ENCODE measurements at places on chromosomes 7 and 10.

GRCh38 chr7:100818825-100819224 lies 8.5 kb downstream of the EPHB4 start:
- no peak for DNase-seq

DNA sequence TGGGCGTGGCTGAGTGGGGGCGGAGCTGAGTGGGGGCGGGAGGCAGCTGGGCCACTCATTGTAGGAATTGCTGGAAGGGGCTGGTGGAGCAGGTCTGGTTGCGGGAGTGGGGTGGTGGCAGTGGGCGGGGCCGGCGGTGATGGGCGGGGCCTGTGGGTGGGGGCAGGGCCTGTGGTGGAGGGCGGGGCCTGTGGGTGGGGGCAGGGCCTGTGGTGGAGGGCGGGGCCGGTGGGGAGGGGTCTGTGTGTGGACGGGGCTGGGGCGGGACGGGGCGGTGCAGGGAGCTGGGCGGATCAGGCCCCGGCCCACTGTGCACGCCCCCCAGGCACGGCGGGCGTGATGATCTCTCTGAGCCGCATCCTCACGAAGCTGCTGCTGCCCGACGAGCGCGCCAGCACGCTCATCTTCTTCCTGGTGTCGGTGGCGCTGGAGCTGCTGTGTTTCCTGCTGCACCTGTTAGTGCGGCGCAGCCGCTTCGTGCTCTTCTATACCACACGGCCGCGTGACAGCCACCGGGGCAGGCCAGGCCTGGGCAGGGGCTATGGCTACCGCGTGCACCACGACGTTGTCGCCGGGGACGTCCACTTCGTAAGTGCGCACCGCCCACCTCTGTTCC lies 14.0 kb downstream of the SLC29A4 start:
- DNase-seq, result no peak

DNA sequence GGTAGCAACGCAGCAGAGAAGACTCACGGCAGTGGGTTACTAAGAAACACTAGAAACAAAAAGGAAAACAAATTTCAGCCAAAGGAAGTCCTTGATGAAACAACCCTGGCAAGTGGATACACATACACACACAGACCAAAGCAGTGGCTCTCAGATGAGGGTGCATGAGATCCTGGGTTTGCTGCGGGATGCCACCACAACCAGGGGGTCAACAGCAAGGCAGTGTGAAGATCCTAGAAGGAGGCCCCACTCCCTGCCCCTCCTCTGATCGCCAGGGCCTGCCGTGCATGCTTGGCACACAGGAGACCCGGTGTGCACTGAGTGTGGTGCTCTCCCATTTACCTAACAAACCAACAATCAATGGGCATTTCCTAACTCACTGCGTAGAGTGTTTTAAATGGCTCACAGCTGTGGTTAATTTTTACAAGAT lies 252.3 kb upstream of the KLF14 start:
- no peak for DNase-seq

DNA sequence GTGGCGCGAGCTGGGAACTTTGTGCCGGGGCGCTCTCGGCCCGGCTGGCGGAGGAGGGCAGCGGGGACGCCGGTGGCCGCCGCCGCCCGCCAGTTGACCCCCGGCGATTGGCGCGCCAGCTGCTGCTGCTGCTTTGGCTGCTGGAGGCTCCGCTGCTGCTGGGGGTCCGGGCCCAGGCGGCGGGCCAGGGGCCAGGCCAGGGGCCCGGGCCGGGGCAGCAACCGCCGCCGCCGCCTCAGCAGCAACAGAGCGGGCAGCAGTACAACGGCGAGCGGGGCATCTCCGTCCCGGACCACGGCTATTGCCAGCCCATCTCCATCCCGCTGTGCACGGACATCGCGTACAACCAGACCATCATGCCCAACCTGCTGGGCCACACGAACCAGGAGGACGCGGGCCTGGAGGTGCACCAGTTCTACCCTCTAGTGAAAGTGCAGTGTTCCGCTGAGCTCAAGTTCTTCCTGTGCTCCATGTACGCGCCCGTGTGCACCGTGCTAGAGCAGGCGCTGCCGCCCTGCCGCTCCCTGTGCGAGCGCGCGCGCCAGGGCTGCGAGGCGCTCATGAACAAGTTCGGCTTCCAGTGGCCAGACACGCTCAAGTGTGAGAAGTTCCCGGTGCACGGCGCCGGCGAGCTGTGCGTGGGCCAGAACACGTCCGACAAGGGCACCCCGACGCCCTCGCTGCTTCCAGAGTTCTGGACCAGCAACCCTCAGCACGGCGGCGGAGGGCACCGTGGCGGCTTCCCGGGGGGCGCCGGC lies 870 bp downstream of the FZD1 start:
- no peak for DNase-seq

GRCh38 chr10:58565271-58565670 lies 52.6 kb downstream of the BICC1 start:
- no peak for DNase-seq

DNA sequence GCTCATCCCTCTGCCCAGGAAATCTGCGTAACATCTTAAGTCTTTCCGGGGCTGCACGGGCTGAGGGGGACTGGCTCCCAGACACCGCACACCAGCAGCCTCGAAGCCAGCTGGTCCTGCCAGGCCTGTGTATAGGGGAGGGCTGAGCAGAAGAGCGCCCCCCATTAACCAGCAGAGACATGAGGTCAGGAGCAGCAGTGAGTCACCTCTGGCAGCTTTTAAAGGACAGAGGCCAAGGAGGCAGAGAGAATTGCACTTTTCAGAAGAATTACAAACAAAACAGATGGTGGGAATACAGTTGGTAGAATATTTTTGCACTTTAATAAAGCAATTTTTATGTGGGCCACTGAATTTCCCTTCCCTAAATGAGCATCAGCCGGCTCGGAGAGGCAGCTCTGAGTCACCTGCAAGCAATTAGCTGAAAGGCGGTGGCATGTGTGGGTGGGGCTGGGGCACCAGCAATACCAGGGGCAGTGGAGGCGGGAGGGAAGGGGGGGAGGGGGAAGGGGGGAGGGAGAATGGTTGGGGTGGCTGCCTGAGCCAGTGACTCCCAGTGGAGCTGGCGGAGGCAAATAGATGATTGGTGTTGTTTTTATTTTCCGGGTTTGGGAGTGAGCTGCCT lies 39.1 kb downstream of the GOLGA7B start:
- DNase-seq, result no peak

GRCh38 chr7:138519061-138519798 lies 59.2 kb downstream of the TRIM24 start:
- DNase-seq, result no peak

- peak; percentile 17 for DNase-seq
Observed at GRCh38 chr10:119693262-119693957, 32.4 kb upstream of the INPP5F start.

GRCh38 chr7:157150882-157151281 lies 12.2 kb downstream of the UBE3C start:
- no peak for DNase-seq

- peak; percentile 60 for DNase-seq
Observed at GRCh38 chr10:101441541-101442455, 87.8 kb downstream of the BTRC start.

- DNase-seq, result no peak
Observed at GRCh38 chr10:44460416-44460815, 75.5 kb upstream of the CXCL12 start.

- DNase-seq, result no peak
Observed at GRCh38 chr10:122471531-122472177, 10.3 kb downstream of the HTRA1 start.

DNA sequence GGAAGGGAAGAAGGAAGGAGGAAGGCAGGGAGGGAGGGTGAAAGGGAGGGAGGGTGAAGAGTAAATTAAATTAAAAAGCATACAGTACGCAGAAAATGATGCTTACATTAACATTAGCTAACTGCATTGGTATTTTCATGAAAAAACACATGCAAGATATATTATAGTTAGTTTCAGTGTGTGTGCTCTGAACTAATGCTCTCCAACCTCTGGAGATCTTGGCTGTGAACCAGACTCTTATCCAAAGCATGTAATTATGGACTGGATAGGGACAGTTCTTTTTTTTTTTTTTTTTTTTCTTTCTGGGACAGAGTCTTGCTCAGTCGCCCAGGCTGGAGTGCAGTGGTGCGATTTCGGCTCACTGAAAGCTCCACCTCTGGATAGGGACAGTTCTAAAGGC lies 357.0 kb downstream of the FRMD4A start:
- no peak for DNase-seq

DNA sequence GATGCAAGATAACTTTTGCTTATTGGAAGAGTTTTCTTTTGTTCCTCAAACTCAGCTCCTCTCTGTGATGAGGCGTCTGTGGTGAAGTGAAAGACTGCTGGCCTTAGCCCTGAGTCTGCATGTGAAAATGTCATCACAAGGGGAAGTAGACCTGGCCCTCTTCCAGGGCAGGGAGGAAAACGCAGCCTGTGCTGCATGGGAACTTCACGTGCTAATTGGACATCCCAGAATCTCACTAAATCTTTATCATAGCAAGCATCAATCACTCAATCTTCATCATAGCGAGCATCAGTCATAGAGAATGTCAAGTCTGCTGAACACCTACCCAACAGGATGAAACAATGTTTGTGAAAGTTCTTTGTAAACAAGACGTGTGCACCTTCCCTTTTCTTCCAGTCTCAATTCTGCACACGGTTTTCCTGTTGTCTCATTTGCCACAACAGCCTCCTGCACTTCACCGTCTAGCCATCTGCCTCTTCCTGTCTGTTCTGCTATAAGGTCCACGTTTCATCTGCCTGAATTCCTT lies 314.6 kb downstream of the FRMD4A start:
- peak; percentile 36 for DNase-seq

DNA sequence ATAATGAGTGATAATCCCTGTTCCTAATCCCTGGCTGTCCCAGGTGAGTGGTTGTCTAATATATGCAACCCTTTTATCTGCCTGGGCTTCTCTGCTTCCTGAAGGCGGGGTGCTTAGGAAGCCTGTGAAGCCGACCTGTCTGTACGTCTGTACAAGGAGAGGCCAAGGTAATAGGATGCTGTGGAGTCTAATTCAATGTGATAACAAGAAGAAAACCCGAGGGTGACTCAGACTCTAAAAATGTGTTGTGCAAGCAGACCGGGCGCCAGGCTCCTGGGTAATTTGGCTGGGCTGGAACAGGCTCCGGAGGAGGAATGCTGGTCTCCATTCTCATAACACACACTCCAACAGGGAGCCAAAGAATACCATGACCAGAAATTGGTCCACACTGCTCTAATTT lies 43.6 kb downstream of the THNSL1 start:
- DNase-seq, result no peak

GRCh38 chr10:72087392-72087968 lies 871 bp downstream of the SPOCK2 start:
- DNase-seq, result no peak

DNA sequence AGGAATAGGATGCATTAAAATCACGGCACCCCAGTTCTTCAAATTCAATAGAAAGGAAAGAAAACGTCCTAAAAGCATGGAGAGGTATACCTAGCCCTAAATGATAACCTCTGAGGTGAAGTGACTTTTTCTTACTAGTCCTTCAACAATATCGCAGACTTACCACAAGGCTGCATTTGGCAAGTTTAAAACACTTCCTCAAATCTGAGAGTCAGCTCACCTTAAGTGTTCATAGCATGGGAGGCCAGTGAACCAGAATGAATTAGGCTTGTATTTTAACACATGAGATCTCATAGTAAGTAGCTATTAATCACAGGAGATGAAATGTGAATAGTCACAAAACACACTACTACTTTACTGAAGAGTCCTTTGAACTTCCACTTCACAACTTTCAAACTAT lies 124.2 kb downstream of the RNF32 start:
- DNase-seq, result no peak

DNA sequence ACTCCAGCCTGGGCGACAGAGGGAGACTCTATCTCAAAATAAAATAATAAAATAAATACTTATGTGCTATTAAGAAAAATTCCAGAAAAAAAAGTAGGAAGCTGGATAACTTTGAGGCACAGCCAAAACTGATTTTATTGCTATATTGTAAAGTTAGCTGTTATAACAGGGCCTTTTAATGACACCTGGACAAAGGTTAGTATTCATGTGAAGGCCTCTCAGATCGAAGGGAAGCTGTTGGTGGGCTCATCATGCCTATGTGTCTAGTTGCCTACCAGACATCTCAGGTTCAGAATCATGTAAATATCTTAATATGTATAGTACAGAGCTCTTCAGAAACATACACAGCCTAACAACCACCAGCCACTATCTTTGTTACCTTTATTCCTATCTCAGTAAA lies 143.0 kb downstream of the LCOR start:
- no peak for DNase-seq

Measured in skin of body (tissue), 3 donors.